H54 (cell line): ENCODE measurements at places on chromosomes 6 and 20.

DNA sequence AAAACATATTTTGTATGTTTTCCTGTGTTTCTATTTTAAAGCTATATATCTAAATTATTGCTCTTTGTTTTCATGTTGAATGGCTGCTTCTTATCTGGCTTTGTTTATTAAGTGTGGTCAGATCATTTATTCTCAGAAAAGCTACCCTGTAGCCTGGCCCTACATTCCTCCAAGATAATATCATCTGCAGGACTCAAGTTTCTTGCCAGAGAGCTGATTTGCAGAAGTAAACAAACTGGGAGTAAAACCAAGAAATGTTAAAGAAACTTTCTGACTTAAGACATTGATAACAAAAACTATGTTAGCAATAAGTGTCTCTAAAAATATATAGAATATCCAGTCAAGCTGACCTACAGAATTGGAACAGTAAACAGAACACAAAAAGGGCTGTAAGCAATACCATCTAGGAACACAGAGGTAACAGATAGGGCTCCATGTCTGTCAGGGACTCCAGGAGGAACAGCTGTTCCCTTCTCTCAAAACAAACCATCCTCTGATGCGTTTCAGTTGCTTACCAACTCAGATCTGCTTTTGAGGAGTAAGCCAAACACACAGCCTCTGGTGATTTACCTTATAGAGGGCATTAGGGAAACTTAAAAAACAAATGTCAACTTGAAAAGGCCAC lies 17.5 kb upstream of the CEP85L start:
- DNase-seq, result no peak

GRCh38 chr20:42027746-42028268 lies 409.6 kb upstream of the CHD6 start:
- DNase-seq, result no peak

- DNase-seq, result no peak
Measured at GRCh38 chr20:63180569-63181185, 35.3 kb downstream of the YTHDF1 start.

GRCh38 chr6:43909474-43910148 lies 139.6 kb downstream of the VEGFA start:
- DNase-seq, result no peak

- peak; percentile 5 for DNase-seq
Measured at GRCh38 chr6:144265390-144265789, 19.7 kb upstream of the UTRN start.

DNA sequence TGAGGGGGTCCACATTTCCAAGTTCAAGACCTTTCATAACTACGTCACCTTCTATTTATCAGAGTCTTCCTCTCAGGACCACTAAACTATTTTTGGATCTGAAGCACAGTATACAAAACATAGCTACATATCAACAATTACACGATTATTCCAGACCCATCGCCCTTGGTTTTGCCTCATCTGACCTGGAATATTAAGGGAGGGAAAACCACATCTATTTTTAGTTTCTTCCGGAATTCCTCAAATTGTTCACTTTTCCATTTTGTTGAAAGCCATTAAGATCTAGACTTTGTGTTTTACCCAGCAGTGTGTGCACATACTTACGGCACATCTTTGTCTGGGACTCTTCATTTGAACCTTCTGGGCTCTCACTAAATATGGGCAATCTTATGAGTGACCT lies 12.0 kb upstream of the ADGRF5 start:
- no peak for DNase-seq

DNA sequence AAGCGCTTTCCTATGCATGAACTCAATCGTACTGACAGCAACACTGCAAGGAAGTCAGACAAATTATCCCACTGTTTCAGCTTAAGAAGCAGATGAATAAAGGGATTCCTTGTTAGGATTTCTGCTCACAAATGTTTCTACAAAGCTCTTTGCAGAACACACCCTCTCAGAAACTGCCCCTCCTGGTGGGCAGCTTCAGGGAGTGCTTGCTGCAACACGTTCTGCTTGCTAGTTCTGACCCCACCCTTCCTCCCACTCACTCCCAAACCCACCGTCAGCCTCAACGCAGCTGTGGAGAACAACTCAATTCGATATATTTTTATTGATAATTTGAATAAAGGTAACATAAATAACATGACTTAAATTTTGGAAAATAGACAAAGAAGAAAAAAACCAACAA lies 250.8 kb upstream of the PRDM1 start:
- DNase-seq, result no peak

DNA sequence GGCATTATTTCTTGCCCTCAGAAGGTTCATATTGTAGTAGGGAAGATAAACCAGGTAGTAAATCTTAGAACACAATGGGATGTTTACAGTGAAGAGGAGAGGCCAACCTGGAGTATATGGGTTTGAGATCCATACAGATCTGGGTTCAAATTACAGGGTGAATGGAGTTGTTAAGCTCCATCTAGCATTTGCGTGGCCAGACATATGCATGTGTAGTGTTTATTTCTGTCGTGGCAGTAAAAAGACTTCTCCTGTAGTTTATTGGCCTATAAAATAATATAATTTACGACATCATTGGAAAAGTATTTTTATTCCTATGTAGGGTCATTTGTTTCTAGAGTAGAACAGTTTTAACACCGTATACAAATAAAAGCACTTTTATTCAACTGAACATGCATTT lies 25.2 kb upstream of the TULP4 start:
- no peak for DNase-seq

- no peak for DNase-seq
Measured at GRCh38 chr6:33691456-33692077, 19.9 kb downstream of the UQCC2 start.

DNA sequence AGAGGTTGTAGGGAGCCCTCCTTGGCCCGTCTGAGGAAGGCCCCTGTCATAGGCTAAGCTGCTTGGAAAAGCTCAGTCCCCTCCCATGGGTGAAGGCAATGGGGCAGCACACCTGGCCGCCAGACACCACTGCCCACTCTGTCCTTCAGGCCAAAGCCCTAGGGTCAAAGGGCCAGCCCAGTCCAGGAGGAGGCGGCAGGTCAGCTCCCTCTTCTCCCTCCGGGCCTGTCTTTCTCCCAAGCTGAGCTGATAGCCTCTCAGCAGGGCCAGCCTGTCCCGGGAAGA lies 5.1 kb upstream of the CLPSL2 start:
- DNase-seq, result no peak

- no peak for DNase-seq
Measured at GRCh38 chr6:76876922-76877553, 586.3 kb downstream of the HTR1B start.

DNA sequence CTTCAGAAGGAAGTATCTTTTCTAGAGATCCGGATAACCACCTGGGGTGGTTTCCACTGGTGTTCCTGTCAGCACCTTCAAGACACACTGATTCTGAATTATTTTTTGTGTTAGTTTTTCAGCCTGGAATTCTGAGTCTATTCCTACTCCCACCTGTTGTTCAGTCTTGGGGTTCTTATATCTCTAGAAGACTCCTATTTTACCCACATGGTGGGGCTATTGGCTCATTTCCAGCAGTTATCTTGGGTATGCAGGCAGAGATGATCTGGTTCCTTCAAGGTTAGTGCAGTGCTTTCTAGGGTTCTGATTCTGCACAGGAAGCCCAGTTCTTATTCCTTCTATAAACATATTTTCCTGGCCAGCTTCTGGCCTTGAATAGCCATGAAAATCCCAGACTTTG lies 175.6 kb upstream of the PDE7B start:
- no peak for DNase-seq

- DNase-seq, result no peak
Measured at GRCh38 chr20:62141397-62142251, 1.6 kb downstream of the PSMA7 start.

DNA sequence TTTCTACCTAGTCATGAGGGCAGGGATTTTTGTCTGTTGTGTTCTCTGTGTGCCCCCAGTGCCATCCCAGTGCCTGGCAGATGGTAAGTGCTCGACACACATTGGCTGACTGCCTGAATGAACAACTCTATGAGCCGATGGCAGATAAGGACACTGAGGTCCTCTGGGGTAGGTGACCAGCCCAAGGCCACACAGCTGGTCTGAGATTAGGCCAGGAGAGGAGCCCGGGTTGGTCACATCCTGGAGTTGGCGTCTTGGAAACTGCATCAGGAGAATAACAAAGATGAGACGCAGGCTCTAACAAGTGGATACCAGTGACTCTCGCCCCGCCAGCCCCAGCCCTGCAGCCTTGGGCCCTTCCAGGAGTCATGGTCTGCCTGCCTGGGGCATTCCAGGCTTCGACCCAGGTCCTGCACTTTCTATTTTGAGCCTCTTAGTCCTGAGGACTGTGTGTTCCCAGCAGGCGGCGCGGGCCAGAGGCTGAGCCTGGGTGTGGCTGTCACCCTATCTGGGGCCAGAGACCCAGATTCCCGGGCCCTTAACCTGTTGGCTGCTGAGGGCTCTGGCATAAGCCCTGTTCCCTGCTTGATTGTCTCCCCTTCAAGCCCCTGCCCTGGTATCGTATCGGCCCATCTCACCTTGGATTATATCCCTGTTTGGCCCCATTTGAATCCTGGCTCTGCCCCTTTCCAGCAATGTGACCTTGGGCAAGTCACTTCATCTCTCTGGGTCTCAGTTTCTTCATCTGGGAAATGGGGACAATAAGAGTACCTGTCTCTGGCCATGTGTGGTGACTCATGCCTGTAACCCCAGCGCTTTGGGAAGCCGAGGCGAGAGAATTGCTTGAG lies 88.3 kb downstream of the CEBPB start:
- peak; percentile 34 for DNase-seq

GRCh38 chr20:62885896-62886708 lies 24.5 kb upstream of the TCFL5 start:
- DNase-seq, result no peak

DNA sequence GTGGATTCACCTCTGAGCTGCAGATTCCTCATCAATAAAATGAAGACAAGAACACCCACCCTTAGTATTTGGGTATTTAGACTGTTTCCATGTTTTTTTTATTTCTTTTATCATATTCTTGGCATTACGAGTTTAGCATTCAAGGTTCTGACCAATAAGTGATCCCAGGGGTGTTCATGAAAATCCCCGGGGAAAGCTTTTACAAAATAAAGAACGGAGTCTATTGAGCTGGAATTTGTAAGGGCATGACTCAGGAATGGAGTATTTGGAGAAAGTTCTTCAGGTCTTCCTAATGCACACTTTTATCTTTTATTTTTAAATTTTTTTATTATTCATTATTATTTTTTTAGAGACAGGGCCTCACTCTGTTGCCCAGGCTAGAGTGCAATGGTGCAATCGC lies 19.4 kb upstream of the TOX2 start:
- DNase-seq, result no peak

DNA sequence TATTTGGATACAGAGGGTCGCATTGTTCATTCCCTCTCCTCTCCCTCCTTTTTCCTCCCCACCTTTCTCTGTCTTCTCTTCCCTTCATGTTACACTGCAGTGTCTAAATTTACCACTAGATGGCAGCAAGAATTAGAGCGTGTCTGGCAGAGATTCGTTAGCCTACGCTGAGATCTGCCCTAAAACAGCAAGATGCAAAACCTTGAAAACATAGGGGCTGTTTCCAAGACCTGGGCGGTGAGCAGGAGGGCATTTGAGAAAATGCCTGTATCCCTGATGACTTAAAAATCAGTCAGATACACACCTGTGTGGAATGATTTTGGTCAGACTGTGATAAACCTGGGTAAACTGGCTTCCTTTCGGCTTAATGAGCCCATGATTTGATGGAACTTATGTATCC lies 101.5 kb upstream of the ISM1 start:
- no peak for DNase-seq

- no peak for DNase-seq
Measured at GRCh38 chr6:125821825-125822281, 31.1 kb downstream of the NCOA7 start.

GRCh38 chr20:1895674-1896483 lies 672 bp downstream of the SIRPA start:
- no peak for DNase-seq

DNA sequence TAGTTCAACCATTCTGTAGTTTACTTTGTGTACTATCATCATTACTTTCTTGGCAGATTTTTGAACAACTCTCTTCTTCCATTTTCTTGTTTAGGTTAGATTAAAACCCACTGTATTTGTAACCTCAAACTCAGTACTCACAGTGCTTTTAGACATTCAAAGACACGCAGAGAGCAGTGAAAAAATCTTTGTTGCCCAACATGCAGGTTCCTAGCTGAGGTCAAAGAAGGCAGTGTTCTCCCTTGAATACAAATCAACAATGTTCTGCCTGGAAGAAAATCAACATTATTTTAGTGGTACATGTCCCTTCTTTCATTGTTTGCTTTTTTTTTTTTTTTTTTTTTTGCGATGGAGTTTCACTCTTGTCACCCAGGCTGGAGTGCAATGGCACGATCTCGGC lies 11.2 kb downstream of the CYB5R4 start:
- no peak for DNase-seq

DNA sequence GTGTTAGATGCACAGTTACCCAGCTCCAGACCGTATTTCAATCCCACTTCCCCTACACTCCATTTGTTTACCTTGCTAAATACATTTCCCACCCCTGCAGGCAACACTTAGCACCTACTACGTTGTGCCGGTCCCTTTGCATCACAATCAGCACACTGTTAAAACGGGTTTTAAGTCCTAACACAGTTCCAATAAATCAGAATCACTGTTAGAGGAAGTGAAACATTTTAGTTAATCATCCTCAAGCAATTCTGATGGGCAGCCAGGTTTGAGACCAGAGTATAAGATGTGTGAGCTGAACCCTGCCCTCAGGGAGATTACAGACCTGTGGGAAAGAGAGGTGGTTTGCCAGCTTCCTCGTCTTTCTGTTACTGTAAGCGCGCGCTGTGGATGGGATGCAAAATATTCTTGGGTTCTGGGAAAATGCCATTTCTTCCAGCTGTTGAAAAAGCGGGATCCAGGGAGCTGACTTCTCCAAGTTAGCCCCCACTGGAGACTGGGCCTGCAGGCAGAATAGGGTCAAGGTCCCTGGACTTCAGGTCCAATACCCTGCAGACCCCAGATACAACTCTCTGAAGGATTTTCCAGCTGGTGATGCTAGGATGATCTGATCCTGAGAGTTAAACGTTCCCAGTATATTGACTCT lies 3.1 kb downstream of the ZCCHC3 start:
- no peak for DNase-seq

GRCh38 chr20:43949741-43950618 lies 35.3 kb downstream of the TOX2 start:
- DNase-seq, result no peak
